ENCODE measurements at places on chromosomes 2 and 18.

- DNase-seq = no peak
Measured at GRCh38 chr2:144329472-144329871, 190.4 kb downstream of the ZEB2 start.

GRCh38 chr2:134108113-134108512 lies 145.8 kb upstream of the MGAT5 start:
- no peak for DNase-seq

DNA sequence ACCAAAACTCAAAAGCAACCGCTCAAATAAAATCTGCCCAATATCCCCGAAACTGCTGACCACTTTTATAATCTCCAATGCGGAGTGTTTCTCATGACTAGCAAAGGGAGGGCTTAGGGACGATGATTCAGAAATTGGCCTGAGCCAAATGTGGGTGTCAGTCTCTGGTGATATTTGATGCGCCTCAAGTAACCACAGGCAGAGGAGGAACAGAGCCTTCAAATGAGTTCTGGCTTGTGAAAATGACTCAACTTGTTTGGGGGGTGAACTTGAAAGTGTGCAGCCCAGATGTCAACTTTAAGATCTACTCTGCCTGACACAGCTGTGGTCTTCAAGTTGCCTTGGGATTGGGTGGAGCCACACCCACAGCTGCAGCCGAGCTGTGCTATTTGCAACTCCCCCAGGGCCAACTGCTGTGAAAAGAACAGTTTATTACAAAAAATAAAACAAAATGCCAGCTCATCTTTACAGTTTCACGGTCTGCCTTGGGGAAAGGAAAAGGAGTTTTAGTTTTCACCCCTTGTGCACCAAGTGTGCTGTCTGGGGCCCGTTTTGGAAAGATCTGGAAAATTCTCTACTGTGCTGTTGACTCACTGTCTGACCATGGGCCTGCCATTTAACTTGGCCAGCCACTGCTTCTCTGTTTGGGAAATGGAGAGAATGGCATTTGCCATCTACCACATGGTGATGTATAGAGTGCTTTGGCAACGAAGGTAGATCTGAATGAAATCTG lies 222.1 kb downstream of the MTX2 start:
- DNase-seq = peak; percentile 98

DNA sequence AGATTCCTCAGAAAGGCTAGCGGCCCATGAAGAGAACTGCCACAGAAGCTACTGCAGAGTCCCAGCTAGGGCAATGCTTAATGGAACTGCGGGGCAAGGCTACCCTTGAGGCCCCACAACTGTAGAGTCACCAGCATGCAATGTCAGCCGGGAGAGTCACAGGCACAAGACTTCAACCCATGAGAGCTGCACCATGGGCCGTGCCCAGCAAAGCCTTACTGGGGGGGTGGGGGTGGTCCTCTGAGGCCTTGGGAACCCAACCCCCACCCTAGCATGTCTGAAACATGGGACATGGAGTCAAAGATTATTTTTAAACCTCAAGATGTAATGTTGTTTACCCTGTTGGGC lies 20.2 kb downstream of the DPP4 start:
- no peak for DNase-seq

DNA sequence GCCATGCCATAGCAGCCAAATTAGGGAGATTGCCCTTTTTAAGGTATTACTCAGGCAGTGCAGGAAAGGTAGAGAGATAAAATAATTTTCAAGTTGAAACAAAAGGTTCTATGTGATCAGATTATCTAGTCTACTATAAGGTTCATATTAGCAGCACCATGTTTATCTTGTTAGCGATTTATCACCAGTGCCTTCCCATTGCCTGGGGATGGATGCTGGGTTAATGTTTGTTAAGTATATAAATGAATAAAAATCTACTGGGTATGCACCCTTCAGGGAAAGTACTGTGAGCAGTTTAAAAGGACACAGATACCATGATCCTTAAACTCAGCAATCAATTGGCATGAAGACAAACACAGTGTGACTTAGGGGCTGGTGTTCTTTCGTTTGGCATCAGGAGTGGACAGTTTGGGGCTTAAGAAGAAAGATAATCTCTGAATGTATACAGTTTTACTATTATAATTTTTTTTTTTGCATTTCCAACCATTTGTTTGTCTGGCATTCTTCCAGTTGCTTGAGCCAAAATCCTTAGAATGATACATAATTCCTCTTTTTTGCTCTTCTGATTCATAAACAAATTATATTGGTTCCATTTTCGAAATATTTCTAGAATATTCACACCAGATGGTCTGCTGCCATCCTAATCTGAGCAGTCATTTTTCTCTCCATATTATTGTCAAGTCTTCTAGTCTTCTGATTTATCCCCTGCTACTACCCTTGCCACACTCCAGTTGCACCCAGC lies 512.8 kb upstream of the SLC8A1 start:
- no peak for DNase-seq

DNA sequence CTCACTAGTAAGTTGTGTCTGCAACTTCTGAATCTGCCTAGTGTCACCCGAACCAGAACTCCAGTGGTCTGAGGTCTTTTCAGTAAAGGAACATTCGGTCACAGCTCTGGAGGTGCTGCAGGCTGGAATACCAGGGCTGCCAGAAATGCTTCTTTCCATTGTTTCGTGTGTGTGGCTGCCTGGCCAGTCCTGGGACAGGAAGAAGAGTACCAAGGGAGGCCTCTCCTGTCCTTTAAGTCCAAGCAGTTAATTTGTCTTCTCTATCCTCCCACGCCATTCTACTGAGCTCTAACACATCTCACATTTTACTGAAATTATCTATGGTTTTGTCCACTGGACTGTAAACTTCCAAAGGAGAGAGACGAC lies 196.0 kb downstream of the LNPK start:
- DNase-seq = no peak

GRCh38 chr2:47516360-47517104 lies 113.6 kb downstream of the MSH2 start:
- no peak for DNase-seq

- DNase-seq = no peak
Measured at GRCh38 chr2:239876948-239877289, 148.2 kb downstream of the NDUFA10 start.

GRCh38 chr2:191086706-191087105 lies 64.1 kb downstream of the STAT4 start:
- DNase-seq = no peak

- no peak for DNase-seq
Measured at GRCh38 chr2:104678181-104678580, 175.7 kb upstream of the POU3F3 start.

DNA sequence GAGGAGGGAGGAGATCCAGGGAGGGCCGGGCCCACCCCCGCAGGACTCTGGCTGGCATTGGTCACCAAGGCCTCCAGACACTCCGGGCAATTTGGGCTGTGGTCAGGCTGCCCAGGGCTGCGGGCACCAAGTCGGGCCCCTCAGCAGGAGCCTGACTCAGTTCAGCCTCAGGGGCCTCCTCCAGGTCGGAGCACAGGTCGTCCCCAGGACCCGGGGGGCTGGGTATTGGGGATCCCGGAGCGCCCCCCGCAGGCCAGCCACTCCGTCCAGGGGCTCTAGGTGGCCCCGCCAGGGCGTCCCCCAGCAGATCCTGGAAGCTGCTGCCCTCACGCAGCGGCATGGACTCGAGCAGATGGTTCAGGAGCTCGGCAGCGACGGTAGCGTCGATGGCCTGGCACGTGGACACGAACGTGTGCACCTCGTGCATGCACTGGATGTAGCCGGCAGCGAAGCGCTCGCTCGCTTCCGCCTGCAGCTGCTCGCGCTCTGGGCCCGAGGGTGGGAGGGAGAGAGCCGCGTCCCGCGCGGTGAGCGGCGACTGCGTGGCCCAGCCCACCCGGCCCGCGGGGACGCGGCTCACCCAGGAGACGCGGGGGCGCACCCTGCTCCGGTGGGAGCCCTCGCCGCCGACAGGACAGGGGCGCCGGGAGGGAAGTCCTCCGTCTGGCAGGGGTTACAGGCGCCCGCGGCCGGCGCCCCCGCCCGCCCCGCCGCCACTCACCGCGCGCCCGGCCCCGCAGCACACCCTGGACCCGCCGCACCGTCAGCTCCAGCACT lies 884 bp downstream of the HES6 start:
- DNase-seq = no peak

DNA sequence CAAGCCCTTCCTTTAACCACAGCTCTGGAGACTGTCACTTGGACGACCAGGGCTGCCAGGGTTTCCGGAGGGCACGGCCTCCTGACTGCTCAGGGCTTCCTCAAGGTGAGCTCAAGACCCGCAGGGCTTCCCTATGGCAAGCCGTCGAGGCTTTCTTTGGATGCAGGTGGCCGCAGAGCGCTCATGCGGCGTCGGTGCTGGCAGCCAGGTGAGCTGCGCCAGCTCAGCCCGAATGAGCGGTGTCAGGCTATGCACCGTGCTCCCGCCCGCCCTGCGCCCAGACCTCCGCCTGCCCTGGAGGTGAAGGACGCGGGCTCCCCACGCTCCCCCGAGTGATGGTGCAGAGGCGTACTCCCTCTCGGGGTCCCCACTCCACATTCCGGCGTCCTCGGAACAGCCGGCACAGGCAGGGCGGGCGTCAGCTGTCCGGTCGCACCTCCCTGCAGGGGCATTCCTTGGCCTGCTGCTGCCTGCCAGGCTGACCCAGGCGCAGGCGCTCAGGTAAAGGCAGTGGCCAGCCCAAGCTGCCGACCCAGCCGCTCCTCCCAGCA lies 20.8 kb upstream of the TUBB6 start:
- no peak for DNase-seq

DNA sequence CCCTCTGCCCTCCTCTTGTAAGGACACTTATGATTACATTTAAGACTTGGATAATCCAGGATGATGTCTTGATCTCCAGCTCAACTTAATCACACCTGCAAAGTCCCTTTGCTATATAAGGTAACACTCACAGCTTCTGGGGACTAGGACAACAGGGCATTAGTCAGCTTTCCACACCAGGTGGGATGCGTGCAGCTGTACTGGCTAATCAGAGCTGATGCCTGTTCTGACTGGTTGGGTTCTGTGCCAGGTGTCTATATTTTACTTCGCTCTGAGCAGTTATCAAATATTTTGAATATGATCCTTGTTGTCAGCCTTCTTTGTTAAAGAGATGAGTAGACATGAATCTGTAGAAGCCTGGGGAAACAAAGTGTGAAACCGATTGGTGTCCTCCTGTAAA lies 115.5 kb upstream of the ATP8B1 start:
- DNase-seq = no peak

DNA sequence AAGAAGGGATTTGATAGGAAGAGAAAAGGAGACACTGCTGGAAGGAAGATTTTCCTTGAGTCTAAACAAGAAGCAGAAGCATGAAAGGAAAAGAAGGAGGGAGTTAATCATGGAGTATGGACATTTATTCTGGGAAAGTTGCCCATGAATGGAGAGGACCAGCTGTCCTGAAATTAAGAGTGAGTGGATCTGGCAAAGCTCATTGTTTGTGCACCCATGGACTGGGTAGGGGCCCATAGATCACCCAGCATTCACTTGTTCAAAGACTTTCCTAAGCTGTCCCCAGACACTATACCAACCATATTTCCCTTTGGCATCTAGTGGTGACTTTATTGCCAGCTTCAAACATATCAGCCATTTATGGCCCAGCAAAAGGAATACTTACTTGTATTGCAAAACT lies 422.7 kb downstream of the FBXO15 start:
- peak; percentile 15 for DNase-seq

DNA sequence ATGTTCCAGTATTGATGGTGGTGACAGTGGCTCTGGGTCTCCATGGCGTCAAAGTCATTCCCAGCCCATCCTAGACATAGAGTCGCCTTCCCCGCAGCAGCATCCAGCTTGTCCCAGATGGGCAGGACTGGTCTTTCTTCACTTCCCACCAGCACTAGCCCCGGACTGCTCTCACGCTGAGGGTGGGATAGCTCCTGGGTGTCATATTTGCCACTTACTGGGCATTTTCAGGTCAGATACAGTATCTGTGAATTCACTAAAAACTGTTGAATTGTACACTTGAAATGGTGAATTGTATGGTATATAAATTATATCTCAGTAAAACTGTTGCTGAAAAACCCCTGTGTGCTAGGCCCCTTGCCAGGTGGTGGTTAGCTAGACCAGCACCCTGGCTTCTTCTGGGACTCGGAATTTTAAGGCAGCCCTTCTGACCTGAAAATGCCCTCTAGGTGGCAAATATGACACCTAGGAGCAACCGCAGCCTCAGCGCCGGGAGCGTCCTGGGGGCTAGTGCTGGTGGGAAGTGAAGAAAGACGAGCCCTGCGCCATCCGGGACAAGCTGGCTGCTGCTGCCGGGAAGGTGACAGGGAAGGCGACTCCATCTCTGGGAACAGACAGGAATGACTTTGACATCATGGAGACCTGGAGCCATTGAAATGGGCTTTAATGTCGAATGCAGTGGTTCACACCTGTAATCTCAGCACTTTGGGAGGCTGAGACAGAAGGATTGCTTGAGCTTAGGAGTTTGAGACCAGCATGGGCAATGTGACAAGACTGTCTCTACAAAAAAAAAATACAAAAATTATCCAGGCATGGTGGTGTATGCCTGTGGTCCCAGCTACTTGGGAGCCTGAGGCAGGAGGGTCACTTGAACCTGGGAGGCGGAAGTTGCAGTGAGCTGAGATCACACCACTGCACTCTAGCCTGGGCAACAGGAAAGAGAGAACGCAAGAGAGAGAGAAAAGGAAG lies 56.2 kb downstream of the DDX1 start:
- no peak for DNase-seq
